ENCODE measurements at places on chromosomes 12 and 14.

- no peak for DNase-seq
These were observed 29.6 kb upstream of the KCNK10 start for GRCh38 chr14:88352698-88353097.

- DNase-seq: no peak
These were observed 6.1 kb downstream of the ACSS3 start for GRCh38 chr12:81083906-81084513.

- no peak for DNase-seq
These were observed 15.5 kb upstream of the CCER1 start for GRCh38 chr12:90970471-90970870.

DNA sequence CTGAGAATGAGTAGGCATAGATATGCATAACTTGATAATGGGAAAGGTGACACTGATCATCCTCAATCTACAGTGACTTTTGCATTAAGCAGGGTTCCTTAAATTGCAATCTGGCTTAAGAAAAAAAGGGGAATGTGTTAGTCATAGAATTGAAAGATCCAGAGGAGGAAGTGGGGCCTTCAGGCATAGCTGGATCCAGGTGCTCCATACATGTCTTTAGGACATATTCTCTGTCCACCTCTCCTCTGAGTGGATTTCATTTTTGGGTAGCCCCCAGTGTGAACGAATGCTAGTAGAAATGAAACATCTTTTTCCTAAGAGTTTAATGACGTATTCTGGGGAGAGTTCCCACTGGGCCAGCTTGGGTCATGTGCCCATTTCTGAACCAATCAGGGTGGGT lies 27.6 kb downstream of the CCDC63 start:
- DNase-seq: no peak

- no peak for DNase-seq
These were observed 59.5 kb downstream of the GALNT4 start for GRCh38 chr12:89464974-89465592.

DNA sequence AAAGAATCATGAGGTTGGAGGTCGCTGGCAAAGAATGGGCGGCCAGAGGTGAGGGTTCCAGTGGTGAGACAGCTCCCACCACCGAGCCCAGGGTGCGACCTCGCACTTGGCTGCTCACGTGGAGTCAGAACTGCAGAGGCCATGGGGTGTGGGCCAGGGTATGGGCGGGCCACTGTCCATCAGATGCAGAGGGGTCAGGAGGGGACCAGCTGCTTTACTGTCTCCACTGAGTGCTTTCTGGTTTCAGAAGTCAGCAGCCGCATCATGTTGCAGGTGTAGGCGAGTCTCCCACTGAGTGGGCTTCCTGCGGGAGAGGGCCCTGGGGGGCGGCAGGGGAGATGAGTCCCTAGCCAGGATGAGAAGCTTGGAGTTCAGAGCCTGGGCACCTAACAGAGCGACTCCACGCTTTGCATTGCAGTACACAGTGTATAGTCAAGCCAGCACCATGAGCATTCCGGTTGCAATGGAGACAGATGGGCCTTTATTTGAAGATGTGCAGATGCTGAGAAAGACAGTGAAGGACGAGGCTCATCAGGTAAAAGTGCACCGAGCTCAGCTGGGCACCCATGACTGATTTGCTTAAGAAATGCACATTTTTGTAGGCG lies 46.9 kb upstream of the DYNC1H1 start:
- no peak for DNase-seq

- no peak for DNase-seq
These were observed 37.8 kb upstream of the CISTR start for GRCh38 chr12:53789570-53789969.

GRCh38 chr14:96376093-96376492 lies 12.8 kb downstream of the GSKIP start:
- DNase-seq: no peak

DNA sequence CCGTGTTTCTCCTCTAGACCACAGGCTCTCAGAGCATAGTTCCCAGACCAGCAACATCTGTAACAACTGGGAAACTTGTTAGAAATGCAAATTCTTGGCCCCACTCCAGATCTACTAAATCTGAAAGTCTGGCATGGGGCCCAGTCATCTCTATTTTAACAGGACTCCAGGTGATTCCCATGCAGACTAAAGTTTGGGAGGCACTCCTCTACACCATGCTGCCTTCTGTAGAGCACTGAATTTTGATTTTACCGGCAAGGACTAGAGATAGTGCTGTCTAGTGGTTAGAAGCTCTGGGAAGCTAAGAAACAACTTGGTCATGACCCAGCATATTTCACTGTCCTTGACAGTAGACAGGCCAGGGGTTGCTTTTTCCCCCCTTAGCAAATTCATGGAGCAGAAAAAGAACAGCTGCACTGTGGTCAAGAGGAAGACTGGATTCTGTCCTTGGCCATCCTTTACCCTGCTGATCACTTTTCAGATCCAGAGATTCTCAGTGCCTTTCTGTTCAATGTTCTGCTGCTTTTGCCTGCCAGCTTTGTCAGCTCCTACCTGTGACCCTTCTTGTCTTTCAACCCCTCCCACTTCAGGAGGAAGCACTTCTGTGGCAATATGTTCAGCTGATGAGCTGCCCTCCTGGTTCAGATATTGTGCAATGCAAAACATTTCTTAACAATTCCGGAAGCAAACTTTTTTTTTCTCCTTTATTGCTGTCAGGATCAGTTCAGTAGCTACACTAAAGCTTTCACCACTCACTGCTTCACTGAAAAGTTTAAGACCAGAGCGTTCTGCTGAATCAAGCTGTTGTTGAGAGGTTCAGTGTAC lies 133.8 kb upstream of the NUDT4 start:
- peak; percentile 25 for DNase-seq
